ENCODE measurements at places on chromosomes 12 and 14.

DNA sequence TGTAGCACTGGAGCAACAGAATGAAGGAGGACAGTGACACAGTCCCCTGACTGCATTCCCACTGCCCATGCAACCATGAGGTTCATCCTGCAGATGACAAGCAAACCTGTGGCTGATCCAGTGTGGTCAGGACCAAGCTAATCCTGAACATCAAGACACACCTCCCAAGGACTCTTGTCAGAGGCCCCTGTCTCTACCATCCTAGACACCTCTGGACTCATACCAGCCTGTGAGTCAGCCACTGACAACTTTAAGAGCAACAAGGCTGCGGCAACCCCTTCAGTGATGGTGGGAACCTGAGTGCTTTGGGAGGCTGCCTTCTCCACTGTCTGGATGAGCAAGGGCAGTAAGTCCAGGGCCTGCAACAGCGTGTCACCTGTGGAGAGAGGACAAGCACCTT is 24.6 kb downstream of the GCN1 start:
- no peak for DNase-seq

DNA sequence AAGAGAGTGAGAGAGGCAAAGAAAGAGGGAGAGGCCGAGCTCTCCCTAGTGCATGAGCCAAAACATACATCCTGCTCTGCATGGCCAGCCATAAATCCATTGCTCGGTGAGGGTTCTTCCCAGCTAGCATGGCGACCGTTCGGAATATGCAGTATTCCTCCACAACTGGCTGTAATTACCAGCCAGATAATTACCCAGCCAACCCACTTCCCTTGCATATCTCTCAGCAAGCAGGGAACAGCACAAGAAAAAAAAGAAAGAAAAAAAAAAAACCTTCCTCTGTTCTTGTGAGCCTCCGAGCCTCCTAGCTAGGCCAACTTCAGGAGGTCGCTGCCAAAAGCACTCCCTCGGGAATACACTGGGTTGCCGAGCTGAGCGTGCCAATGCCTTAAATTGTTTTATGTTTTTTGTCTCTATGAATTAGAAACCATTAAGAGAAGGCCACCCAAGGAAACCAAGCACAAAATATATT is 567.9 kb downstream of the MED13L start:
- peak; percentile 59 for DNase-seq

- no peak for DNase-seq
Measured at GRCh38 chr14:77200406-77200985, 18.9 kb downstream of the TMEM63C start.

GRCh38 chr12:82673698-82674097 is 13.0 kb upstream of the TMTC2 start:
- DNase-seq: no peak

DNA sequence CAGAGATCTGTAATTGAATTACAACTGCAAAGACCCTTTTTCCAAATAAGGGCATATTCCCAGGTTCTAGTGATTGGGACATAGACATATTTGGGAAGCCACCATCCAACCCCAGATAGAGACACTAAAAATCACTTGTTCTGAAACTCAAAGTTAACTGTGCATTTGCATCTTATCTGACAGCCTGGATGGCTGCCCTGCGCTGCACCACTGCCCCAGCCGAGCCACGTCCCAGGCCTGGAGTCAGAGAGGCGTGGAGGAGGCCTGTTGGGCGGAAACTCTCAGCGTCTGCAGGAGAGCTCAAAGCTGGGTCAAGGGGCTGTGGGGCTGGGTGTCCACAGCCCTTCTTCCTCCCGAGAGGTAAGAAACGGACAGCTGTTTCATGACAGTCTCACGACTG is 124.4 kb downstream of the RIMBP2 start:
- no peak for DNase-seq

GRCh38 chr12:7439579-7440505 is 4.1 kb downstream of the CD163L1 start:
- peak; percentile 68 for DNase-seq

DNA sequence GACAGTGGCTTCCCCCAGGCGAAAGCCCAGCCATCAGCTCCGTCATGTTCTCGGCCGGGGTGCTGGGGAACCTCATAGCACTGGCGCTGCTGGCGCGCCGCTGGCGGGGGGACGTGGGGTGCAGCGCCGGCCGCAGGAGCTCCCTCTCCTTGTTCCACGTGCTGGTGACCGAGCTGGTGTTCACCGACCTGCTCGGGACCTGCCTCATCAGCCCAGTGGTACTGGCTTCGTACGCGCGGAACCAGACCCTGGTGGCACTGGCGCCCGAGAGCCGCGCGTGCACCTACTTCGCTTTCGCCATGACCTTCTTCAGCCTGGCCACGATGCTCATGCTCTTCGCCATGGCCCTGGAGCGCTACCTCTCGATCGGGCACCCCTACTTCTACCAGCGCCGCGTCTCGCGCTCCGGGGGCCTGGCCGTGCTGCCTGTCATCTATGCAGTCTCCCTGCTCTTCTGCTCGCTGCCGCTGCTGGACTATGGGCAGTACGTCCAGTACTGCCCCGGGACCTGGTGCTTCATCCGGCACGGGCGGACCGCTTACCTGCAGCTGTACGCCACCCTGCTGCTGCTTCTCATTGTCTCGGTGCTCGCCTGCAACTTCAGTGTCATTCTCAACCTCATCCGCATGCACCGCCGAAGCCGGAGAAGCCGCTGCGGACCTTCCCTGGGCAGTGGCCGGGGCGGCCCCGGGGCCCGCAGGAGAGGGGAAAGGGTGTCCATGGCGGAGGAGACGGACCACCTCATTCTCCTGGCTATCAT is 663 bp downstream of the PTGER2 start:
- peak; percentile 20 for DNase-seq

Data from AG10803 (cell line).